NCI-H2171 (cell line): ENCODE measurements at places on chromosomes 7 and 10.

GRCh38 chr10:88198023-88198422 is 334.6 kb downstream of the PTEN start:
- no peak for DNase-seq

DNA sequence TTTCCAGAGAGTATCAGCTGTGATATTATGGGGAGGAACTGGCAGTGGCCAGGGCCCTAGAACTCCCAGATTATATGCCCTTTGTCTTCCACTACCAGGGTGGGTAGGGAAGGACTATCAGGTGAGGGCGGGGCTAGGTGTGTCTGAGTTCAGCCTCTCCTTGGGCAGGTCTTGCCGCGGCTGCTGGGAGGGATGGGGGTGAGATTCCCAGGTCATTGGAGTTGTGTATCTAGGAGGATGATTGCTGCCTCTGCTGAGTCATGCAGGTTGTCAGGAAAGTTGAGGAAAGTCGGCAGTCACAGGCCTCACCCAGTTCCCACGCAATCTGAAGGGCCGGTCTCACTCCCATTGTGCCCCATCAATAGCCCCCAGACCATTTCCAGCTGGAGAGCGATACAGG is 185.2 kb downstream of the DKK1 start:
- DNase-seq, result no peak

DNA sequence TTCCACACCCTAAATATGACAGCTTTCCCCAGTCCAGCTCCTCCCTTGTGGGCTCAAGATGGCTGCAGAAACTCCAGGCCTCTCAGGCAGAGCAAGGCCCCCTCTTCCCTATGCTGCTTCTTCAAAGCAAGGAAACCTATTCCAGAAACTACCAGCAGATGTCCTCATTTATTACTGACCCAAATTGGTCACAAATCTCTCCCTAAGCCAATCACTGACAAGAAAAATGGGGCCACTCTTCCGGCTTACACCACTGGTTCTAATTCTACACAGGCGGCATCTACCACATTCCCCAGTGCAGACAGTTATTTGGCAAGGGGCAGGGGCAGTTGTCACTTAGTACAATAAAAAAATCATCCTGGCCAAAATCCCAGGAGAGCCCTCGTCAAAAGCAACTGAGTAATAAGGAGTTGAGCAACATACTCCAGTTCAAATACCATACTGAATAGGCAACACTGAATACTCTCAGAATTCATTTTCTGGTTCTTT is 150.4 kb downstream of the SFMBT2 start:
- DNase-seq, result no peak

DNA sequence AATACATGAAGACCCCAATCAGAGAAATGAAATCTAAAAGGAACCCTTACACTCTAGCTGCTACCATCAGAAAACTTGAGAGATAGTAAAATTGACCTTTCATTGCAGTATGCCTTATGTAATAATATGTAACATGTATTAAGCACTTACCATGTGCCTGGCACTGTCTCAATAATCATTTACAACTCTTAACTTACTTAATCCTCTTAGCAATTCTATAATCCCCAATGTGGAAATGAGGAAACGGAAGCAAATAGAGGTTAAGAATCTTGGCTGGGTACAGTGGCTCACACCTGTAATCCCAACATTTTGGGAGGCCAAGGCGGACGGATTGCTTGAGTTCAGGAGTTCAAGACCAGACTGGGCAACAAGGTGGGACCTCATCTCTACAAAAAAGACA is 29.8 kb upstream of the FHIP2A start:
- no peak for DNase-seq

- no peak for DNase-seq
These were observed 105.0 kb downstream of the TES start for GRCh38 chr7:116315293-116315692.

DNA sequence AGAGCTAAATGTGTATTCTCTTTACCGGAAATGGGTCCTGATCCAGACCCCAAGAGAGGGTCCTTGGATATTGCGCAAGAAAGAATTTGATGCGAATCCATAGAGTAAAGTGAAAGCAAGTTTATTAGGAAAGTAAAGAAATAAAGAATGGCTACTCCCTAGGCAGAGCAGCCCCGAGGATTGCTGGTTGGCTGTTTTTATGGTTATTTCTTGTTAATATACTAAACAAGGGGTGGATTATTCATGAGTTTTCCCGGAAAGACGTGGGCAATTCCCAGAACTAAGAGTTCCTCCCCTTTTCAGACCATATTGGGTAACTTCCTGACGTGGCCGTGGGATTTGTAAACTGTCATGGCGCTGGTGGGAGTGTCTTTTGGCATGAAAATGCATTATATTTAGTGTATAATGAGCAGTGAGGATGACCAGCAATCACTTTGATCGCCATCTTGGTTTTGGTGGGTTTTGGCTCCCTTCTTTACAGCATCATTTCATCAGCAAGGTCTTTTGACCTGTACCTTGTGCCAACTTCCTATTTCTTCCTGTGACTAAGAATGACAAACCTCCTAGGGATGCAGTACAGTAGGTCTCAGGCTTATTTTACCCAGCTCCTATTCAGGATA is 60.4 kb downstream of the ARL4A start:
- DNase-seq, result no peak

DNA sequence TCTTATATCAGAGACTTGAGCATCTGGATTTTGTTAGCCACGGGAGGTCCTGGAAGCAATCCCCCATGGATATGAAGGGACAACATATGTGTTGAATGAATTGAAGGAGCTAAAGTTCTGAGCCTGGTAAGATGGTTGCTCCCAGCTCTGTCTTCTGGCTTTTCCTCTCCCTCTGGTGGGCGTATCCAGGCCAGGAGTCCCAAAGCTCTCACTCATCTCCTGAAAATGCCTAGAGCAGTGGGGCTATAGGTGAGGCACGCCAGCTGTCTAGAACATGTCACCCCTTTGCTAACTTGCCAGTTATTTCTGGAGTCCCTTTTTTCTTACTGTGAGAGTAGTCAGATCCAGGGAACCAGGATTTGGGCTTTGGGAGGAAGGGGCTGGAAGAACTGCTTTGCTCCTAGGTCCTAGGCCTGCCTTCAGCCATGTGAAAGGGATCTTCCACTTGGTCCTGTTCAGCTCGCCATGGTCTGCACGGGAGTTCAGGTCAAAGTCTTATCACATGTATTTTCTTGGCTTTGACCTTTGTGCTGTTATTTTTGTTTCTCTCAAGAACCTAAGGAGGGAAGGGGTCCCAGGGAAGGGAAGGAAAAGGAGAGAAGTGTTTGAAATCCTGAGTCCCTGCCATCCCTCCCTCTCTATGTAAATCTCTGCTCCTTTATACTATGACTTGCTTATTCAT is 73.6 kb downstream of the MINPP1 start:
- DNase-seq, result no peak

DNA sequence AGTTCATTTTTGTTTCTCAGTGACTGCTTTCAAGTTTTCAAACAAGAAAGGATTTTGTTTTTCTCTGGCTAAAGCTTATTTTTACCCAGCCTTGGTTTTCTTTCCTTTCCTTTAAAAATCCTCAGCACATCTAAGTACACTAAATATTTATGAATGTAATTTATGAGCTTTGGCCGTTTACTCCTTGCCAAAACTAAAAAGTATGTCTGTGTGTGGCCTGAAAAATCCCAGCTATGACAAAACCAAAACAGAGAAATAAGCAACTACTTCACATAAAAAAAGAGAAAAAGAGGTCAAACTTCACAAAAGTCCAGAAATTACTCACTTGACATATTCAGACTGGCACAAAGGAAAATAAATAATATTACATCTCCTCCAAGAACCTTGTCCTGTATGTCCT is 365.1 kb upstream of the NFE2L3 start:
- DNase-seq, result no peak

DNA sequence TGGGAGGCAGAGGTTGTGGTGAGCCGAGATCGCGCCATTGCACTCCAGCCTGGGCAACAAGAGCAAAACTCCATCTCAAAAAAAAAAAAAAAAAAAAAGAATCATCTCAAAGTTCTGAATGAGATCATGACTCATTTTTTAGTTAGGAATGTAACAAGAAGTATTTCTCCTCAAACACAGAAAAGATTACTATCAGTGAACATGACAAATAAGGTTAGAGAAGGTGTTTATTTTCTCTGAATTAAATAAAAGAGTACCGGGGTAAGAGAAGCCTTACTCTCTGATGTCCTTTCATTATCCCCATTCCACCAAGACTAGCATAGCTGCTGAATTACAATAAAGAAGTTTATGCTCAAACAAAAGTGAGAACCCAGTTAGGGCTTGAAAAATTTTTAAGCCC is 50.1 kb downstream of the IPMK start:
- DNase-seq, result no peak

DNA sequence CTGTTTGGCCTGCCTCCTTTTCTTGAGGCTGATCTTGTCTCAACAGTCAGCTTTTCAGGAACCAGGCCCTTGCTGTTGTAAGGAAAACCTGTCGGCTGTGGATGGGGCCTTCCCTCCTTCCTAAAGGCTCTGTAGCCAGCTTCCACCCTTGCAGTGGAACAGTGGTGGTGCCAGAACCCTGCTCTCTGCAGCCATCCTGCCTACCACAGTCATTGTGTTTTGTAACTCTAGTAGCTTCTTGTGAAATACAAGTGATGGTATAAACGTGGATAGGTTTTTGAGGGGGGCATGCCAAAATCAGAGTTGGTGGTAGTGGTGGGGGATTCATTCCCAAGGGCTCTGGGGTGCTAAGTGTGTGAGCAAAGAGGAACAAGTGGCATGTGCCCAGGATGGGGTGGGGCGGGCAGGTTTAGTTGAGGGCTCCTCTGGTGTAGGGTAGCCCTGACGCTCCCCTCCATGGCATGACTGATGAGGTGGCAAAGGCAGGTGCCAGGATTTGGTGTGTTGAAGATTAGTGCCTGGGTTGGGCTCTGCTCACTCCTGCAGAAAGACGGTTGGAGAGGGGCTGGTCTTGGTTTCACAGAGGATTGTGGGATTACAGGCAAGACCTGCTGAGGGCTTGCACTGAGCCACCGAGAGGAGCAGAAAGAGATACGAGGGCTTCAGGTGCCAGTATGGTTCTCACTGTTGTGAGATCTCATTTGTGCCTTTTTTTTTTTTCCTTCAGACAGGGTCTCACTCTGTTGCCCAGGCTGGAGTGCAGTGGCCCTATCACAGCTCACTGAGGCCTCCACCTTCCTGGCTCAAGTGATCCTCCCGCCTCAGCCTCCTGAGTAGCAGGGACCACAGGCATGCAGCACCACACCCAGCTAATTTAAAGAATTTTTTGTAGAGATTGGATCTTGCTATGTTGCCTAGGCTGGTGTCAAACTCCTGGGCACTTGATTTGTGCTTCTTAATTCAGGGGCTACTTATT is 7.4 kb downstream of the TSPAN14 start:
- no peak for DNase-seq

- DNase-seq, result no peak
These were observed 4.2 kb downstream of the CYP26A1 start for GRCh38 chr10:93077860-93078337.

DNA sequence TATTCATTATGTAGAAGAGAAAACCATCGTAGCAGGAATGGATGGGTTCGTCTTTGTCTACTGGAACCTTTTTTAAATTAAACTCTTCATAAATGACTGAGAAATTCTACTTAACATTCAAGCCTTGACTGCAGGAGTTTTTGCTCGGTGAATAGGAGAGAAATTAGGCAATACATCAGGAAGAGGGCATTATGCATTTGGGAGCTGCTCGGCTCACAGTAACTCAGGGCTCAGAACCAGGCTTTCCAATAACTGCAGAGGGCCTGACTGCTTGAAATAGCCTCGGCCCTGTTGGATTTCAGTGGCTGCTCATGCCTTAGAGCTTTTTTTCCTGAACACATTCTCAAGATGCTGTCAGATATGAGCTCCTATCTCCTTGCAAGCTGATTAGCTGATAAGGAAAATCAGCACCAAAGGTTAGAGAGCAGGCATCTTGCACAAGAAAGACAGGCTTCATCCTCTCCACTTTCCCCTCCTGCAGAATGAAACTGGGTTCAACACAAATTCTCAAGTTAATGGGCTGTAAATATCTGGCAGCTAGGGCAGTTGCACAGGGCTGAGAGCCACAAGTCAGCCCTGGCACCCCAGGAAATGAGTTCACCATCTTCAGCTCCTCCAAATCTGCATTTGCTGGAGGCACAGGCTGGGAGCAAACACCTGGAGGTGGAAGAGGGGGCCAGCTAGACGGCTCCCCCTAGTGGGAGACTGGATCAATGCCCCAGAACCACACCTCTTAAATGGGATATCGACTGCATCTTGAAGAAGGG is 24.3 kb downstream of the TECTB start:
- DNase-seq, result peak; percentile 0

GRCh38 chr10:24900888-24901685 is 51.3 kb downstream of the PRTFDC1 start:
- DNase-seq, result no peak

GRCh38 chr10:58028597-58029366 is 238.9 kb downstream of the IPMK start:
- DNase-seq, result no peak
